ENCODE measurements at places on chromosomes 4 and X.

GRCh38 chrX:129158505-129158904, 364.8 kb downstream of the SMARCA1 start:
- no peak for DNase-seq

DNA sequence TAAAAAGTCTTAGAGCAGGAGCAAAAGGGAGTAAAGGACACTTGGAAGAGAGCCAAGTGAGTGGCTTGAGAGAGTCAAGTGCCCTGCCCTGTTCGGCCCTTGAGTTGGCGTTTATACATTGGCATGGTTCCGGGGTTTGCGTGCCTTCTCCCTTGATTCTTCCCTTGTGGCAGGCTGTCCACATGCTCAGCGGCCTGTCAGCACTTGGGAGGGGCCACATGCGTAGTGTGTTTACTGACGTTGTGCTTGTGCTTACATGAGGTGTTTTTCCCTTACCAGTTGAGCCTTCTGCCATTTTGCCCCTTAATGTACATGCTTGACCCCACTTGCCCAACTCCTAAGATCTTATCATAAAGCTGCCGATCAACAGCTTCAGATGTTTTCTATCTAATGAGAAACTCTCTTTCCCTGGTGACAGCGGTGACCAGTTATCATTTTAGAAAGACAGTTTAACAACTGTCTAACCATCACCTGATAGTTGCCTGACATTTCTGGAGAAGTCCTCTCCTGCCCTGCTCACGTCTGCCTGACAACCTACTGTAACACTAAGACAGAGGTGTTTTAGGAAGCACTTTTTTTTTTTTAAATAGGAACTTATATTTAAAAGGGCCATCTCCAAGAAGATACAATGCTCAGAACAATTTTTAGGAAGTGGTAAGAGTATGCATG, 49.5 kb upstream of the GC start:
- DNase-seq, result no peak

- DNase-seq, result no peak
These were observed 117.9 kb downstream of the CEP44 start for GRCh38 chr4:174401471-174402130.

- no peak for DNase-seq
These were observed 1079.6 kb upstream of the PABPC4L start for GRCh38 chr4:135281230-135281629.

DNA sequence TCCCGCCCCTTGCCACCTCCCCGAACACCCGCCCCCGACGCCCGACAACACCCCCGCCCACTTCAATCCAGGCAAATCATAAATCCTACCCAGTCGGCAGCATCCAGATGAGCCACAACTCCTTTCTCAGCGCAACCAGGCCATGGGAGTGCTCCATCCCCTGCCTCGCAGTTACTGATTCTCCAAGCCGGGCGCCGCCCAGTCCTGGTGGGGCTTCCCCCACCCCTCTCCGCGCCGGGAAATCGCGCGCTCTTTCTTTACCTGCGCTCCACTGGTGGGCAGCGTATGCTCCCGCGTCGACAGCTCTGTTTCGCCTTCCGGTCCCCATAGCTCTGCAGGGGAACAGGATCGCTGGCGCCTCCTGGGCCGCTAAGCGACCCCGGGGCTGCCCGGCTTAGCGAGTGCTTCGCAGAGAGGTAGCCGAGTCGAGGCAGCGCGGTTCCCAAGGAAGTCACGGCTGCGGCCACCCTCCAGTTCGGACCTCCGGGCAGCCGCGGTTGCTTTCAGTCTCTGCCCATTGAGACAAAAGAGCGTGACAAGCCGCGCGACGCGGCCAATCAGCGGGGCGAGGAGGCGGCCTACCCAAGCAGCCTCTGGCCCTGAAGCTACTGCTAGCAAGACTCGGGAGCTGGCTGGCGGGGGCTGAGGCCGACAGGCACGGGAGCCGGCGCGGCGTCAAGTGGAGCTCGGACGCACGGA, 43.7 kb upstream of the TMSB15B start:
- DNase-seq, result peak; percentile 4

GRCh38 chr4:176432811-176433540, 113.2 kb downstream of the SPCS3 start:
- DNase-seq, result no peak

DNA sequence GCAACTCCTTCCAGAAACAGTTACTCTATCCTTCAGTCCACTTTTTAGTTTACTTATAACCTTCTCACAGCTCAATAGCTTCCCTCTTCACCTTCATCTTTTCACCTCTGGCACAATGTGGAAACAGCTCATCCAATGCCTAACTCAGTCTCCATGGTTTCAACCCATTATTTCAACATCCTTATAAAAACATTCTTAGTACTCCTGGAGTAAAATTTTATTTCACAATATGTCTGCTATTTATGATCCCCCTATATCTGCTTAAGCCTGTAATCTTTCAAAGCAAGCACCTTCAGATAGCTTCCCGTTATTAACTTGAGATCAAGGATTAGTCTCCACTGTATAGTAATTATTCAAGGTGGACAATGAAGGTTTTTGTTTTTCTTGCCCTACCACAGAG, 156.3 kb downstream of the GASK1B start:
- no peak for DNase-seq

DNA sequence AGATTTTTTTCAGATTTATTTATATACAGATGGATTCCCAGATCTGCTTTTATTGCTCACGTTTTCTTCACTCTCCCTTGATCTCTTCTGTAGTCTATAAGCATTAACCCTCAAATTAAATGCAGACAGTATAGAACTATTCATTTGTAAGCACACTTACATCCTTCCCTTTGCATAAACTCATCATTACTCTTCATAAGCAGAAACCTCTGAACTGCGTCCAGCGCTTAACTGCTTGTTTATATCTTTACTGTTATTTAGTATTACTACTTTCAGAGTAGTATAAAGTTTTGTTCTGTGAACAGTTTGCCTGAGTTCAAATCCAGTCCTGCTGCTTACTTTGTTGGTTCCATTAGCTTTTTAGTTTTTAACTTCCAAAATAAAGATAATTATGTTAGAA, 132.9 kb downstream of the STIM2 start:
- DNase-seq, result no peak
